ENCODE measurements at places on chromosomes 2 and 18.

DNA sequence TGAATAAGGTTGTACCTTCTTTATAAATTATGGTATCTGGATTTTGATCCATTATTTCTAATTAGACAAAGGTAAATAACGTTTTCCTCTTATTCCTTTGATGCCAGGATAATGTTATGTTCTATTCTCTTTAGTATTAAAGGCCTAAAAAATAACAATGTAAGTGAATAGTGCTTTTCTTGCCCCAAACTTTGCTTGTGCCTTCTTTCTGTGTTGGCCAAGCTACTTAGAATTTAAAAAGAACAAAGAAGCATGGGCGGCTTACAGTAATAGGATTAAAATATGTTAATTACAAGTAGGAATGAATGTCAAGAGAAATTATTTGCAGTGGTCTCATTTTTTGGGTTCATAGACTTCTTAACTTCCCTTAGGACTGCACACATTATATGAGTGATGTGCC, 105.0 kb upstream of the FSIP2 start:
- no peak for DNase-seq

DNA sequence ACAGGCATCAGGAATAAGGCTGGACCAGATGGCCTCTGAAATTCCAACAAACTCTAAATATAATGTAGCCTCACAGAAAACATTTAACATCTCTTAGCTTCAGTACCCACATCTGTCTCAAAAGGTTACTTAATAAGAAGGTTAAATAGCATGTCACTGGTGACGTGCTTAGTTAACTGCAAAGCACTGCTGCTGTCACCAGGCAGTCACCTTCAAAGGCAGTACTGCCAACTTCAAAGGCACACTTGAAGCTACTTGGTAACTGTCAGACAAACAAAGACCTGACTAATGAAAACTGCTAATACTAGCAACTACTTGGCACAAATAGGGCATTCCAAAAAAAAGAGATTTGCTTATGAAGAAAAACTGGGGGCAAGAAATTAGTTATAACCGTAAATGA, 36.2 kb downstream of the EPG5 start:
- no peak for DNase-seq

DNA sequence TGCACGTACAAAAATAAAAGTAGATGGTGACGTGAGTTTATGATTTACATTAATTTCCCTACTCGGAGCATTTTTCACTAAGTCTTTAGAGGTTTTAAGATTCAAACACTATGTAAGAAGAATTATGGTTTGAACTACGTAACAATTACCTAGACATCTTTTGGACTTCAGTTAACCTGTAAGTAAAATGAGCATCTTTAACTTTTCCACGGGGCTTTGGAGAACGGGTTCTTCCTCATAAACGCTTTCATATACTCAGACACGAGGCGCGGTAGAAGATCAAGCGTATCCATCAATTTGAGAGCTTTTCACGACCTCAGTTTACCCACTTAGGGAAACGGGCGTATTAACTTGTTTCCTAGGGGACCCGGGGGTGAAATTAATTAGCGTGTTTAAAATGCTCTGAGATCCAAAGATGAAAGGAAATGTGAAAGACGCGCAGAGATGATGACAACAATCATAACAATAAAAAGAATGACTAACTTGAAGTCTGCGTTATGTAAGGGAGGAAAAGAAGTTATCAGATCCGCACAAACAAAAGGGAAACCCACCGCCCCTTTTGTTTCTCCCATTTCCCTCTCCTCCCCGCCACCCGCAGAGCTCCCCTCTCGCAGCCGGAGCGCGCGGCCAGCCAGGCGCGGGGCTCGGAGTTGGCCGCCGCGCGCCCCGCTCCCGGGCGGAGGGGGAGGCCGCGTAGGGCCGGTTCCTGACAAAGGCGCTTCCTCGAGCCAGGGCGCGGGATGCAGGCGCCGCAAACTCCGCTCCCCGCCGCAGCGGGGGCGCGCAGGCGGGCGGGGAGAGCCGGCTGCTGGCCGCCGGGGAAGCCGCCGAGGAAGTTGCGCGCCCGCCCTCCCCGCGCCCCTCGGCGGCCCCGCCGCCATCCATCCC, 807 bp downstream of the PELI1 start:
- peak; percentile 60 for DNase-seq

GRCh38 chr2:184646593-184646992, 48.3 kb downstream of the ZNF804A start:
- DNase-seq: no peak

DNA sequence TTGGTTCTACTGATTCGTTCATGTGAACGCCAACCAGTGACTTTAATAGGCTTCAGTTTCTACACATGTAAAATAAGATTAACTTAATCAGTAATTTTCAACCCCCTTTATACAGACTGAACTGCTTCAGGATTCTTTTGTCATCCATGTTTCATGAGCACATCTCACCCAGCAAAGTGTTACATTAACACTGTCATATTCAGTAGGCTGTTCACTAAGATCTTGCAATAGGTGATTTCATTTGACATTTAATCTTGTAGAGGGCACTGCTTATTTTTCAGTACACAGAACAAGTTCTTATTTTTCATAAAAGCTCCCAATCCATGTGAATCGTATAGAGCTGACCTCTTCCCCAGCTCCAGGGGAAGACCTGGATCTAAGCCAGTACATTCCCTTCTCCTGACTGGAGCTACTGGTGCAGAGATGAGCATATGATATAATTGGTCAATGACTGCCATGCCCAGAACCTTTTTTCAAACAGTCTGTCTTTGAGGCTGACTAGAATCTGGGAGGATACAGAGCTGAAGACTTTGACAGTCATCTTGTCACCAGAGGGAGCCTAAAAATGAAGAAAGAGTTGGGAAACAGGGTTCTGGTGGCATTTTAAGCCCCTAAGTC, 72.2 kb upstream of the CHRNA1 start:
- no peak for DNase-seq

DNA sequence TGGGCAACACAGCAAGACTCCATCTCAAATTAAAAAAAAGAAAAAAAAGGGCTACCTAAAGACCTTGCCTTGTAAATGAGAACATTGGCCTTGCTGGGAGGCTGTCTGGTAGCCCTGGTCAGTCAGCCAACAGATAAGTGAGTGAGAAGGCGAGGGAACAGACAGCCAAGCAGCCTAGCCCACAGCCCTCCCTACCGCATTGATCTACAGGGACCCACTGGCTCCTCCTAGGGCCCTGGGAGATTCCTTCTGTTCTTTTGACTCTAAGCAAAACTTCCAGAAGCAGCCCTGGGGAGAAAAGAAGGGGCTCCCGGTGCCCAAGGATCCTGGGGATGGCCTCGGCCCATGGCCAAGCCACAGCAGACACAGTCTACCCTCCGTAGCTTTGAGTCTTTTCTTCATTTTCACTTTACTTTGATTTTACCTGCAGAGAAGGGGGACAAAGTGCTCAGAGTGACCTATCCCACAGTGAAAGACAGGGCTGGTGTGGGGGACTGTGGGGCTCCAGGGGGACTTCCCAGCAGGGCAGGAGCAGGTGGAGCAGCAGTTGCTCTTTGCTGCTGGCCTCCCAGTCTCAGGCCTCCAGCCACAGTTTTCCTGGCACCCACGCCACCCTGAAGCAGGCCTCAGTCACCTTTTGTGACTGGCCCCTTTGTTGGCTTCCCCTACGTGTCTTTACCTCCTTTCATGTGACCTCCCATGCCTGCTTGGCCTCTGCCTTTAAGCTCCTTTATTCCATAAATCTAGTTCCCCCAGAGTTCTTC, 5.1 kb downstream of the CEP68 start:
- no peak for DNase-seq

GRCh38 chr2:63488118-63488713, 100.1 kb downstream of the WDPCP start:
- DNase-seq: peak; percentile 29

- DNase-seq: no peak
These were observed 46.6 kb upstream of the SP3 start for GRCh38 chr2:174011796-174012195.

GRCh38 chr2:15657759-15658158, 66.1 kb downstream of the DDX1 start:
- no peak for DNase-seq

DNA sequence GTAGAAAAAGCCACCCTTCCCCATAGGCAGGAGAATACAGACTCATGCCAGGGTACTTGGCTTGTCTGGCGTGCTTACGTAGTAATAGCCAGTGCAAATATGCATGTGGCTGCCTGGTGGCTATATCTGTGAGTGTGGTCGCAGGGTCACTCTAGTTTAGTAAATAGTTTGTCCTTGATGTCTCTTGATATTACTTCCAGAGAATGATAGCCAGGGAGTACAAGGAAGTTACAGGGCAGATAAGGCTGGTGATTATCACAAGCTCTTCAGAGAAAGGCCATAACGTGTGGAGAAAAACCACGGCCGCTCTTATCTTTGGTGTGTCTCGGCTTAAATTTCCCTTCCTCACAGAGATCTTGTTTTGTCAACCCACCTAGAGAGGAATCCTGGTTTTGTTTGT, 54.3 kb upstream of the SLC39A10 start:
- peak; percentile 33 for DNase-seq

DNA sequence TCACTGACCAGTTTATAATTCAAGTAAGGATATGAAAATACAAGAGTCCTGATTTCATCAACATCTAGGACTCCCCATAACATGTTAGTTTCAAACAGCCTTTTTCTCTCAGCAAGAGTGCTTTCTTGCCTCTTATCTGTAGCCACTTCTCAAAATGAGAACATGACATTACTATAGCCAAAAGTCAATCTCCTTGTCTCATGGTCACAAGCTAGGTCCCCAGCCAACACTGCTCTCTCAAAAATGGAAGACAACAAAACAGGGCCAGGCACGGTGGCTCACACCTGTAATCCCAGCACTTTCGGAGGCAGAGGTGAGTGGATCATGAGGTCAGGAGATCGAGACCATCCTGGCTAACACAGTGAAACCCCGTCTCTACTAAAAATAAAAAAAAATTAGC, 15.8 kb downstream of the CLASP1 start:
- DNase-seq: no peak

GRCh38 chr18:903701-904100, 970 bp upstream of the ADCYAP1 start:
- DNase-seq: peak; percentile 31

- DNase-seq: no peak
These were observed 61.3 kb upstream of the MYT1L start for GRCh38 chr2:2392332-2392731.

- DNase-seq: no peak
These were observed 6.4 kb upstream of the NCKAP5 start for GRCh38 chr2:133574620-133575019.

- no peak for DNase-seq
These were observed 120.1 kb downstream of the KCNF1 start for GRCh38 chr2:11031876-11032275.

- DNase-seq: no peak
These were observed 23.6 kb downstream of the SUCLG1 start for GRCh38 chr2:84435345-84436025.

- no peak for DNase-seq
These were observed 72.8 kb downstream of the NEDD4L start for GRCh38 chr18:58116818-58117217.

GRCh38 chr18:68738564-68738963, 23.7 kb upstream of the TMX3 start:
- no peak for DNase-seq

- no peak for DNase-seq
These were observed 301.1 kb downstream of the MYCN start for GRCh38 chr2:16241166-16242160.

- no peak for DNase-seq
These were observed 5.4 kb upstream of the RNASEH1 start for GRCh38 chr2:3563521-3563976.

GRCh38 chr2:181859123-181859522, 32.4 kb upstream of the ITPRID2 start:
- DNase-seq: no peak

DNA sequence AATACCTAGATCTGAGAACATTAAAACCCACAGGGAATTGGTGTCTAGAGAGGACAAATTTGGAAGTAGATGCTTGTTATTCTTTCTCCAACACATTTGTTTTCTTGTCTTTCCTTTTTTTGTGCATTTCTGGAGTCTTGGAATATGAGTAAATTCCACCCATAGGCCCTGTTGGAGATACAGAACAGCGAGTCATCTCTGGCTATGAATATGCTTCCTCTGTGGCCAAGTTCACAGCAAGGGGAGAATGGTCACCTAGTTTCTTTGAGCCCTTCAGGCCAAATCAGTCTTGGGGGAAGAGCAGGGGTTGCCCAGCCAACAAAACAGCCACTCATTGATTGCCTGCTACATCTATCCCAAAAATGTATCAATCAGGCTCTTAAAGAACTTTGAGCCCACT, 31.3 kb downstream of the SP140L start:
- no peak for DNase-seq

GRCh38 chr2:9154061-9154460, 52.6 kb upstream of the ASAP2 start:
- no peak for DNase-seq

DNA sequence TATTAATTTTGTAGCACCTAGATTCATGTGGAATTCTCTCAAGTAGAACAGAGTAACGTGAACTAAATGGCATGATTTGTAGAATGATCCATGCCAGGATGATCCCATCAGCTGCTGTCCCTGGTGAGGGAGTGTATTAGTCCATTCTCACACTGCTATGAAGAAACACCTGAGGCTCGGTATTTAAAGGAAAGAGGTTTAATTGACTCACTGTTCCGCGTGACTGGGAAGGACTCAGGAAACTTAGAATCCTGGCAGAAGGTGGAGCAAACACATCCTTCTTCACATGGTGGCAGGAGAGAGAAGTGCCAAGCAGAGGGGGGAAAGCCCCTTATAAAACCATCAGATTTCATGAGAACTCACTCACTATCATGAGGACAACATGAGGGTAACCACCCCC, 312.6 kb downstream of the PTPRM start:
- DNase-seq: no peak

GRCh38 chr18:36420826-36421225, 123.3 kb downstream of the FHOD3 start:
- DNase-seq: no peak

DNA sequence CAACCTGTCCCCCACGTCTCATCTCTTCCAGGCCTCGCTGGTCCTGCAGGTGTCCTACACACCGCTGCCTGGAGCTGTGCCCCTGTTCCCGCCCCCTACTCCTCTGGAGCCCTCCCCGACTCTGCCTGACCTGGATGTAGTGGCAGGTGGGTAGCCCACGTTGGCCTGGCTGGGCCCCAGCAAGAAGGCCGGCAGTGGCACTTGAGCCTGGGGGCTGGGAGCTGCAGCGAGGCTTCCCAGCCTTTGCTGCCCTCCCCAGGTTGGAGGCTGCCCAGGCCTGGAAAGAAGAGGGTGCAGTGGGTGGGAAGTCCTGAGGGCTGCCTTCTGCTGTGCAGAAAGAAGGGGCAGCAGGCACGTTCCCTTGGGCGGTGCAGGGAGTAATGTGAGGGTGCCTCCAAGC, 58.4 kb downstream of the DYSF start:
- DNase-seq: no peak

- no peak for DNase-seq
These were observed 481.1 kb downstream of the CBLN2 start for GRCh38 chr18:72063001-72063400.

DNA sequence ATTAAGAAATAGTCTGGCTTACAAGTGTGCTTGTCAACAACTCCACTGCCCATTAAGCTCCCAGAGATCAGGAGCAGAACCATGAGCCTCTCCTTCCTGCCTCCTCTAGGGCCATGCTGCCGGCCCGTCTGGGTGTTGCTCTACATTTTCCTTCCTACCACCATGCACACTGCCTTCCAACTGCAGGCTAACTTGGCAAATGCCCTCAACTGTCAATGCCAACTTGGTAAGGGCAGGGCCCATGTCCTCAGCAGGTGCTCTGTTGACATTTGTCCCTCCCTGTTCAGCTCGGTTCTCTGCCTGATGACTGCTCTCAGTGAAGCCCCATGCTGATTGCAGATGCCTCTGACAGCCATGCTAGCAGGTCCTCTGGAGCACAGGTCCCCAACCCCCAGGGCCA, 345.2 kb downstream of the ALK start:
- DNase-seq: no peak

- DNase-seq: no peak
These were observed 12.8 kb upstream of the SMCHD1 start for GRCh38 chr18:2642771-2643170.

Measured in KBM-7 (cell line).